ENCODE measurements at places on chromosomes 12 and 14.

DNA sequence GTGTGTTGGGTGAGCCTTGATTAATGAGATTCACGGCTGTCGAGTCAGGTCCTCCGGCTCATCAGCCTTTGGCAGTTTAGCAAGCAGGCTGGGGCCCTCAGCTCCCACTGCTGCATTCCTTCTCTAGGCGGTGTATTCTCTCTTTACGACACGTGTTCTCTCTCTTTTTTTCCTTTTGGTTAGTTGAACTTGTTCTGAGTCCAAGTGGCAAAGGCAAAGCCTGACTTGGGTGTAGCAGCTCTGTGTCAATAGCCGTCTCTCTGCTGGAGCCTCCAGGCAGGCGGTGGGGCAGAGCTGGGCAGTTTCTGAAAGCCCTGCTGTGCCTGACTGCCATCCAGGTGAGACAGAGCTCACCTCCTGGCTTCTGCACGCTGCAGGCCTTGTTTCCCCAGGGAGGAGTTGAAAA lies 46.6 kb downstream of the SUSD6 start:
- DNase-seq, result no peak

DNA sequence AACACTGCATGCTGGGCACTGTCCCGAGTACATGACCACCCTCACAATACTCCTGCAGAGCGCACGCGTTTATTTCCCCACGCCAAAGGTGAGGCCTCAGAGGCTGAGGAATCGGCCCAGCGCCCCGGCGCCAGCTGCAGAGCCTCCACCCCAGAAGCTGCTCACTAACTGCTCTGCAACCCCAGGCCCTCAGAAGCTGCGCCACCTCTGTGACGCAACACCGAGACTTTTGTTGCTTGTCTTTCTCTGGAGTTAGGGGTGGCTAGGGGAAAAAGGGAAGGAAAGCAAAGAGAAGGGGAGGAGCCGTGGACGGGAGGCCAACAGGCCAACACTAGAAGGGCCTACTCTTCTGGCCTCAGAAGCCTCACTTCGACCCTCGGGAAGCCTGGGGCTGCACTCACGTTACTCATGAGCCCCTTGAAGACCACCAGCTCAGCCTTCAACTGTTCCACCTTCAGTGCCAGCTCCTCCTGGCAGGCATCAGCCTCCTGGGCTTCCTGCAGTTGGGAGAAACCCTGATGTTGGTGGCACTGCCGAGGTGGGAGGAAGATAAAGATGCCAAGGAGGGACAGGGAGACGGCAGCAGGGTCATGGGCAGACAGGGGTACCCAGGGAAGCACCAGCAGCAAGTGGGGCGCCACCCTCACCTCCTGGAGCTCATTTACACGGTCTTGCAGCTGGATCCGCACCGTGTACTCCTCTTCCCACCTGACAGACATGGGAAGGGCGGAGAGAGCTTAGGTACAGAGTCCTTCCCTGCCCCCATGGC lies 5.4 kb downstream of the IFFO1 start:
- DNase-seq, result no peak

- no peak for DNase-seq
These were observed 123.8 kb downstream of the GRIP1 start for GRCh38 chr12:66555113-66555512.

- DNase-seq, result no peak
These were observed 155.3 kb upstream of the ATP2B1 start for GRCh38 chr12:89863968-89864367.

- DNase-seq, result peak; percentile 86
These were observed 14.0 kb downstream of the KCTD10 start for GRCh38 chr12:109462868-109463692.

- peak; percentile 67 for DNase-seq
These were observed 16.1 kb downstream of the UBC start for GRCh38 chr12:124898200-124898922.

DNA sequence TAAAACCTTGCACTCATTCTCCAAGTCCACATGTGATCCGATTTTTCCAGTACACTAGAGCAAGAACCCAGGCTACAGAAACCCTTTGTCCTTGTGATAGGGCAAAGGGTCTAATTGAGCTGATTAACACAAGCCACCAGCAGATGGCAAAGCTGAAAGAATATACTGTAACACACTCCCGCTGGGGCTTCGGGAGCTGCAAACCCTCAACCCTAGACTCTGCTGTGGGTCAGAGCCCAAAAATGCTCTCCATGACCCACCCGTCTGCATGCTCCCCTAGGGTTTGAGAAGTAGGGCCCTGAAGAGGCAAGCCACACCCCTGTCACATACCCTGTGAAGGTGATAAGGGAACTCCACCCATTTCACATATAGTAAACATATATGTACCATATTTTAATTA lies 33.6 kb upstream of the PCNX1 start:
- no peak for DNase-seq

DNA sequence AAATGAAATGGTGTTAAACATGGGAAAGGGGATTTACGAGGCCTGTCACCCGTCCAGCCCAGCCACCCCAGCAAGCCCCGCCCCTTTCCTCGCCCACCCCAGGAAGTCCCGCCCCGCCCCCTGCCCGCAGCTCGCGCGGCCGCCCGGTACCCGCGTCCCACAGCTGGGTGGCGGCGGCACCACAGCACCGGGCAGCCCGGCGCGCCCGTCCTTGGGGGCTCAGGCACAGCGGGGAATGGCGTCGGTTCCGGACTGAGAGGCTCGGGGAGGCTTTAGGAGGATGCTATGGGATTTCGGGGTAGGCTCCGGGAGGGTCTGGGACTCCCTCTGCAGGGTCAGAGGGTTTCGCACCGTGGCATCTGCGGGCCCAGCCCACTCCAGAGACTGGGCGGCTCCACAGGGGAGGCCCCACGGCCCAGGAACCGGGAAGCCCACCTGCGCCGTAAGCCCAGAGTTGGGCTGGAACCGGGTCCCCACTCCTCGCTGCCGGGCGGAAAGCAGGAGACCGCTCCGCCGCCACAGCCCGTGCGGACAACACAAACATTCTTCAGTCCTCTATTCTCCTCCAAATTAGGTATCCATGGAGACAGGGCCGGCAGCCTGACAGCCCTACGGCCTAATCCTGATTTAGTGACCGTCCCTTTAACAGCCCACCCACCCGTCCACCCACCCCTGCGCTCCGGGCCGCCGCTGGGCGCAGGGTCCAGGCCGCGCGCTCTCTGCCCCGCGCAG lies 1.4 kb downstream of the FIGNL2 start:
- peak; percentile 54 for DNase-seq

- peak; percentile 55 for DNase-seq
These were observed 98.1 kb downstream of the DDHD1 start for GRCh38 chr14:53055003-53055402.

GRCh38 chr12:75389061-75389460 lies 1.8 kb upstream of the GLIPR1L2 start:
- DNase-seq, result peak; percentile 3

GRCh38 chr14:95935228-95935822 lies 58.7 kb downstream of the TUNAR start:
- peak; percentile 10 for DNase-seq

- no peak for DNase-seq
These were observed 6.8 kb upstream of the LEMD3 start for GRCh38 chr12:65162609-65163008.

GRCh38 chr14:74035556-74035955 lies 16.4 kb downstream of the BBOF1 start:
- no peak for DNase-seq

GRCh38 chr14:61503167-61503801 lies 181.9 kb downstream of the PRKCH start:
- DNase-seq, result no peak

DNA sequence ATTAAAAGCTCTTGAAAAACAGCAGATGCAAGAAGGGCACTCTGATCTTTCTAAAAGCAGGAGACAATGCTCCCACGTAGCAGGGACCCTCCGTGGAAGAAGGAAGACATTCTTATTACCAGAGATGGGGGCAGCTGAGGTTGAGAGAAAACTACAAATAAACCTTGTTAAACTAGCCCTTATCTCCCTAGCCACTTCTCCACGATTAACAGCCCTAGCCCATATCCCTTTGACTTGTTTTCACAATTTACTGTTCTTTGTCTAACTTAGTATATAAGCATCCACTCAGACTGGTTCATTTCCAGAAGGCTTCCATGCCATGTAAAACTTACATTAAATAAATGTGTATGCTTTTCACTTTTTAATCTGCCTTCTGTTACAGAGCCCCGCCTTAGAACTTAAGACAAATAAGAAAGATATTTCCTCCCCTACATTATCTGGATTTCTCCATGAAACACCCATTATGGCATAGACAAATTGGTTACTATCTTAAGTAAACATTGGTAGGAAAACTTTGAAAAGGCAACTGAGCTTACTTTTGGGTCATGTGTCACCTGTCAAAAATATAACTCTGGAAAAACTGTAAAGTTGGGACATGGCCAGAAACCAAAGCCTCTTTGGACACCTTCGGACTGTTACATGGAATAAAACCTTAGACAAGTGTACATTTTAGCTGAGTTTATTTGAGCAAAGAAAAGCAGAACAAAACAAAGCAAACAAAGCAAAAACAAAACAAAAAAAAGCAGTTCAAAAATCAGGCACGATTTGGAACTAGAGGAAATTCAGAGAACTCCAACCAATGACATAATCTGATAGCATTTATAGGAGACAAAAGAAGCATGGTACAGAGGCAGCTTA lies 4.9 kb upstream of the RNASE1 start:
- DNase-seq, result no peak

DNA sequence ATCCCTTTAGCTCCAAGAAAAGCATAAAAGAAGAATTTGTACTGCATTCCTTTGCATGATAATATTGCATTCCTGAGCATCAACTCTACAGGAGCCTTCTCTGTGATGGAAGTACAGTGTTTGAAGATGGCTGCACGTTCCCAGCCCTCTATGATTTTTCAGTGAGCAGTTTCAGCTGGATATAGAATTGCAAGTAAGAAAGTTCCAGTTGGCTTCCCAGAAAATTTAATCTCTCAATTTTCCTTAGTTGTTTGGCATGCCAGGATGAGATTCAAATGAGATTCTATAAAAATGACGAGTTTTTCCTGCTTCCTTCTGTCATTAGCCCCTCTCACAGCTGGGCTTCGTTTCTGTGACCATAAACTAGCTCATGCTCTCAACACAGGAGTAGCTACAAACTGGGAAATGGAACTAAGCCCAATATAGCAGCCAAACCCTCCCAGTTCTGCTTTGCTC lies 109.9 kb downstream of the TTC8 start:
- DNase-seq, result no peak

- no peak for DNase-seq
These were observed 50.0 kb downstream of the LGMN start for GRCh38 chr14:92698393-92698792.

DNA sequence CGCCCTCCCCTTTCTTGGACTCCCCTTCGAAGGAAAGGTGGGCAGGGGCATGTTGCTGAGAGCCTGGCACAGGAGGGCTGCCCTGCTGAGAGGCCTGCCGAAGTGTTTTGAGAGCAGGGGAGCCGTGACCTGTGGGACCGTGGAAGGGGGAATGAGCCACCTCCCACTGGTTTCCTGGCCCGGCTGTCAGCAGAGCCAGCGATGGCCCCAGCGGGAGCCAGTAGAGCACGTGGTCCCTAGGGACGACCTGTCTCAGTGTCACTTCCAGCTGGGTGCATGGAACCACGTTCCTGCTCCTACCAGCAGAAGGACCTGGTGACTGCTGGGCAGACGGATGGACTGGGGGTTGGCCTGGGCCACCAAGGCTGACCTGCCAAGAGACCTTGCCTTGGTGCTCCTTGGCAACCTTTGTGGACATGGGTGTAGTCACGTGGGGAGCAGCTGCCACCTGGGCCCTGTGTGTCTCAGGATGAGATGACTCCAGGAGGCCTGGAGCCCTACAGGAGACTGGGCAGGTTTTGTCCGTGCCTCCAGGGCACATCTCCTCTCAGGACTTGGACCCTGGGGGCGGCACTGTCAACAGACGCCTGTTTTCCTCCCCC lies 34.6 kb downstream of the BEGAIN start:
- no peak for DNase-seq

- no peak for DNase-seq
These were observed 91.3 kb downstream of the DAD1 start for GRCh38 chr14:22497671-22498093.

DNA sequence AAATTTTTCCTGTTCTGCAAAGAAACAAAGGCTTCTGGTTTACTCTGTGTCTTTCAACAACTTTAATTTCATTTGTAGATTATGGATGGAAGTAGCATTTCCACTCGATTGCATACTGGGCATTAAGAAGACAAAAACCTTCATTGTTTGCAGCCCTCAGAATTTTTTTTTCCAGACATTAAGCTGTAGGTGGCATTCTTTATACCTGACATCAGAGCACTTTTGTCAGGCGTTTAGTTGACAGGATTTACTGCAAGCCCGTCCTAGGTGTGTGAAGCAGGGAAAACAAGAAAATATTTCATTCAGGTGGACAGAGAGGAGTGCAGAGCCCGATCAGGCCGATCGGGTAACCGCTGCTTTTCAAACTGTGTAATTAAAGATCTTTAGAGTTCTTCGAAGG lies 107.5 kb downstream of the TMEM260 start:
- DNase-seq, result no peak

GRCh38 chr12:132029503-132030300 lies 80.0 kb downstream of the EP400 start:
- DNase-seq, result no peak

DNA sequence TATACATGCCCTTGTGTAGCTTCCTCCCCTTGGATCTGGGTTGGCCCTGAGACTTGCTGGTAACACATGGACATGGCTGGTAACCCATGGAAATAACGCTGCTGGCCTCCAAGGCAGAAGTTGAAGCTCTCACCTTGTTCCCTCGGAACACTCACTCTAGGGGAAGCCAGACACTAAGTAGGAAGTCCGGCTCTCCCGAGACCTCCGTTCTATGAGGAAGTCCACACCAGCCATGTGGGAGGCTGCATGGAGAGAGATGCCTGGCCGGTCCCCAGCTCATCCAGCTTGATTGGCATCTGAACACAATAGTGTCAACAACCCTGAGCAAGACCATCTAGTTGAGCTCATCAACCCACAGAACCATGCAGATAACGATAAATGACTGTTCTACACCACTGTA lies 39.7 kb upstream of the VRK1 start:
- no peak for DNase-seq

DNA sequence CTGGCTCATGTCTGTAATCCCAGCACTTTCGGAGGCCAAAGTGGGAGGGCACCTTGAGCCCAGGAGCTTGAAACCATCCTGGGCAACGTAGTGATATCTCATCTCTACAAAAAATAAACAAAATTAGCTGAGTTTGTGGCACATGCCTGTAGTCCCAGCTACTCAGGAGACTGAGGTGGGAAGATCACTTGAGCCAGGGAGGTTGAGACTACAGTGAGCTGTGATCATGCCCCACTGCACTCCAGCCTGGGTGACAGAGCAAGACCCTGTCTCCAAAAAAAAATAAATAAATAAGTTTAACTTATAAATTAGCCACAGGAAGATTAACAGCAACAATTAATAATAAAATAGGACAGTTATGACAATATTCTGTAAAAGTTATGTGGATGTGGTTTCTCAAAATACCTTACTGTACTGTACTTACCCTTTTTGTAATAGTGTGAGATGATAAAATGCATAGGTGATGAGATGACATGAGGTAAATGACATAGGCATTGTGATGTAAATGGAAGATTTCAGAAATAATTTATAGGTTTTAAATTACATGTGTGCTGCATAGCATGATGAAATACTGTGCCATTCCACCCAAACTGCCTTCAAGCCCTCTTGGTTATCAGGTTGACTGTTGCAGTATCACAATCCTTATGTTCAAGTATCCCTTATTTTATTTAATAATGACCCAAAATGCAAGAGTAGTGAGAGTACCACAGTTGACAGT lies 22.0 kb downstream of the USP15 start:
- DNase-seq, result no peak

GRCh38 chr12:53478865-53479264 lies 20.4 kb downstream of the MAP3K12 start:
- DNase-seq, result no peak

All from HTR-8/SVneo (cell line).